PC-3 (cell line): ENCODE measurements at places on chromosomes 2 and 18. TPM values are rescaled to one million over a fixed set of nuclear protein-coding genes. Genes with fewer than 3 reads are reported as not detected.

Gene RASGRP3
- total RNA-seq: 0.15 and 0.52 TPM in 2 replicates

Gene EFR3B
- 4.6 and 7.9 TPM in 2 replicates for total RNA-seq

Gene CLEC4F
- not detected in 2 replicates for total RNA-seq

Gene CFC1
- not detected in 2 replicates for total RNA-seq

Gene SLC9A2
- 7.1 and 8.8 TPM in 2 replicates for total RNA-seq

Gene MMADHC
- total RNA-seq: 99.1 and 130 TPM in 2 replicates

Gene ANKRD30BL
- total RNA-seq: not detected in 2 replicates

Gene RFTN2
- total RNA-seq: 0.07 TPM in 1 of 2 replicates, not detected in the other

Gene ACVR1C
- 0.17 and 0.40 TPM in 2 replicates for total RNA-seq

Gene LIMS2
- 4.6 and 5.0 TPM in 2 replicates for total RNA-seq

Gene SKOR2
- not detected in 2 replicates for total RNA-seq

Gene NLRC4
- total RNA-seq: not detected in 2 replicates

Gene MOCOS
- 5.1 TPM in 2 replicates for total RNA-seq

Gene SMARCAL1
- 8.3 and 17.2 TPM in 2 replicates for total RNA-seq

Gene RGPD8
- total RNA-seq: 8.4 and 13.6 TPM in 2 replicates

Gene PLEKHM3
- 5.9 and 7.9 TPM in 2 replicates for total RNA-seq

Gene SP5
- 0.47 and 4.8 TPM in 2 replicates for total RNA-seq

Gene RPRM
- total RNA-seq: 1.4 and 2.6 TPM in 2 replicates

Gene TUBA4B
- not detected in 2 replicates for total RNA-seq

Gene CEP192
- total RNA-seq: 32.6 and 34.4 TPM in 2 replicates

Gene ICA1L
- total RNA-seq: 1.3 and 2.5 TPM in 2 replicates

Gene CD8B2
- not detected in 2 replicates for total RNA-seq

Gene RAB17
- 28.9 and 52.2 TPM in 2 replicates for total RNA-seq

Gene MC2R
- total RNA-seq: not detected in 2 replicates

Gene RAD51AP2
- not detected in 2 replicates for total RNA-seq

Gene PROM2
- 64.2 and 77.8 TPM in 2 replicates for total RNA-seq

Gene NOTO
- 0.07 TPM in 1 of 2 replicates, not detected in the other for total RNA-seq

Gene CFAP65
- 0.17 and 0.18 TPM in 2 replicates for total RNA-seq

Gene GPR45
- not detected in 2 replicates for total RNA-seq

Gene CFAP221
- not detected in 2 replicates for total RNA-seq

Gene SSB
- total RNA-seq: 108 and 109 TPM in 2 replicates

Gene ZAP70
- not detected in 2 replicates for total RNA-seq

Gene CDK5R2
- 0.11 and 0.35 TPM in 2 replicates for total RNA-seq

Gene PTPRN
- total RNA-seq: 0.07 TPM in 1 of 2 replicates, not detected in the other

Gene KYNU
- 1.1 and 2.3 TPM in 2 replicates for total RNA-seq

Gene TNFRSF11A
- total RNA-seq: 25.9 and 26.5 TPM in 2 replicates

Gene TMEM178A
- 0.33 TPM in 1 of 2 replicates, not detected in the other for total RNA-seq

Gene POMC
- not detected in 2 replicates for total RNA-seq

Gene AQP12A
- not detected in 2 replicates for total RNA-seq

Gene DPP10
- total RNA-seq: not detected in 2 replicates

Gene MYO7B
- total RNA-seq: 28.0 and 37.8 TPM in 2 replicates

Gene VIT
- total RNA-seq: not detected in 2 replicates

Gene C1QL2
- total RNA-seq: not detected in 2 replicates

Gene MC5R
- total RNA-seq: not detected in 2 replicates

Gene CKAP2L
- total RNA-seq: 16.0 and 20.7 TPM in 2 replicates

Gene RGPD3
- 0.04 TPM in 1 of 2 replicates, not detected in the other for total RNA-seq

Gene VWC2L
- not detected in 2 replicates for total RNA-seq

Gene GPR35
- 2.4 and 5.2 TPM in 2 replicates for total RNA-seq

Gene ONECUT2
- 1.0 and 1.1 TPM in 2 replicates for total RNA-seq

Gene EMILIN1
- total RNA-seq: 0.69 and 0.75 TPM in 2 replicates

Gene TUBA3E
- total RNA-seq: not detected in 2 replicates

Gene PASK
- 3.1 and 4.1 TPM in 2 replicates for total RNA-seq

Gene CCDC74B
- total RNA-seq: 8.6 and 9.8 TPM in 2 replicates
